Spinal cord (tissue), 10 donors: ENCODE measurements at places on chromosomes 3 and 15.

DNA sequence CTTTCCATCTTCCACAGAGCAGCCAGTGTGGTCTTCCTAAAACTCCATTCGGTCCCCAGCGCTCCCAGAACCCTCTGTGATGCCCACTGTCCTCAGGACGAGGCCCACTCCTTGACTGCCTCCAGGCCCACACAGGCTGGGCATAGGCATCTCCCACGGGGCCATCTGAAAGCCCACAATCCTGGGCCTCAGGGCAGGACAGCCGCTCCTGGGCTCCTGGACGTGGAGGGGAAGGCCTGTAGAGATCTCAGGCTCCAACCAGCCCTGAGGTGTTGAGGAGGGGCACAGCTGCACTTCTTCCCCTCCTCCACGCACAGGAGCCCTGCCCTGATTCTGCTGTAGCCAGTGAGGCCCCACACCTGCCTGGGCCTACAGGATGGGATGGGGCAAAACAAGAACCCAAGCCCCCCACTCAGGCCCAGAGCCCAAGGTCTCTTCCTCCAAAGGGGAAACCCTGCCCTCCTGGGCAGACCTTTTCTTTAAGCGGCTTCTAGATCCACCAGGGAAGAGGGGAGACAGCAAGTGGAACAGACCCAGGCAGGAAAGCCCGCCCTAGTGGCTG, 25.9 kb downstream of the SHISA5 start:
- no peak for DNase-seq

DNA sequence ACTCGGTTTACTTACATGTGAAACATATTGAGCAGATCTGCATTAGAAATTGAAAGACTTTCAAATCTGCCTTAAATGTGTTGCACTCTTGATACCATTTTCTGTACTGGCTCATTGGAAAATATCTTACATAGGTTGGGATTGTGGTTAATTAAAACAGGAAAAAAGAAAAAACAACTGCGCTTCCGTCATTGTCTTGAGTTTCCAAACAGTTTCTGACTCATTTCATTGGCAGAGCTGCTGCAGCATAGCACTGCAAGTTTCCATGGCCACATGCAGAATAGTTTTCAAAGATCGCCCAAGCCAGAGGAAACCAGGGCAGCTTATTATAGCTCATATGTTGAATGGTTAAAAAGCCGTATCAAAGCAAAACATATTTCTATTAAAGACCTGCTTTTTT, 446.6 kb upstream of the BCHE start:
- DNase-seq, result no peak

DNA sequence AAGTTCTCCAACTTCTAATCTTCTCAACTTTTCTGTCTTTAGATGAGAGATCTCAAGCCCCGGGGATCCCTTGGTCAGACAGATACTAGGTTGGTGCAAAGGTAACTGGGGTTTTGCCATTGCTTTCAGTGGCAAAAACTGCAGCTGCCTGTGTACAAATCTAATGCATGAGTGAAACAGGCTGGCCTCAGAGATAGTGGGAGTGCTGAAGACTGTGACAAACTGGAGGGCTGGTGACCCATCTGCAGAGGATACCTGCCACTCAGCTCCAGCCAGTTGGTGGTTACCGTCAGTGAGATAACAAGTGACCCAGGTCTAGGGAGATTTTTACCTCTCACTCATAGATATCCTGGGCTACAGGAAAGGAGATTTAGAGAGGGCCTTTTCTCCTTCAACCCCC, 85.7 kb downstream of the RYR3 start:
- no peak for DNase-seq

GRCh38 chr3:46719735-46720271, 2.1 kb upstream of the PRSS50 start:
- DNase-seq, result no peak

DNA sequence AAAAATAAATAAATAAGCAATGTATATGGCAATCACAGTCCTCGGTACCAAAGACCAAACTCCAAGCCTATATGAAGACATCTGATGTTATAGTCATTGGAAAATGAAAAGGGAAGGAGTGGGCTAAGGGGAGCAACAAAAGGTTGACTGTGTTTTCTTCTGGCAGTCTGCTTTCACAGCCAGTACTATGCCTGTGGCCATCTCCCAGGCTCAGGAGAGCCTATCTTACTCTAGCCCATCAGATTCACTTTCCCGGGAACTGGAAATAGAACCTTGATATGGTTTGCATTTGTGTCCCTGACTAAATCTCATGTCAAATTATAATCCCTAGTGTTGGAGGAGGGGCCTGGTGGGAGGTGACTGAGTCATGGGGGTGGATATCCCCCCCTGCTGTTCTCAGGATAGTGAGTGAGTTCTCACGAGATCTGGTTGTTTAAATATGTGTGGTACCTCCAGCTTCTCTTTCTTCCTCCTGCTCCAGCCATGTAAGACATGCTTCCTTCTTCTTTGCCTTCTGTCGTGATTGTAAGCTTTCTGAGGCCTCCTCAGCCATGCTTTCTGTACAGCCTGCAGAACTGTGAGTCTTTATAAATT, 105.3 kb downstream of the PLCH1 start:
- no peak for DNase-seq

DNA sequence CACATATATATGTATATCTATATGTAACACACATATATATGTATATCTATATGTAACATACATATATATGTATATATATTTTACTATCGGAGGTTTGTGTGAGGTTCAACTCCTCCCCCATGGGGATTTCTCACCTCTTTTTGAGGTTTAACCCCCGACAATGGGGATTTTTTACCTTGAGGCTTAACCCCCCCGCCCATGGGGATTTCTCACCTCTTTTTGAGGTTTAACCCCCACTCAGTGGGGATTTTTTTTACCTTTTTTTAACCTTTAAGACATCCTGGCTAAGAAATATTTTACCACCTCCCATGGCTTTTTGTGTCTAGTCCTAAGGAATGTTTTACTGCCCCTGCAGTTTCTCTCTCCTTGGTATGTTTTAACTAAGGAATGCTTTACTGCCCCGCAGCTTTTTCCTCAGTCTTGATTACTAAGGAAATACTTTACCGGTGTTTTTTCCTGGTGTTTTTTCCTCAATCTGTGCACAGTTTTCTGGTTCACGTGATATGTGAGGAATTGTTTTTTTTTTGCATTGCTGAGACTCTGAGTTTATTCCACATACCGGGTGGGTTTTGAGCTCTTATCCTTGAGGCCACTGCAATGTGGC, 185.2 kb downstream of the KLF13 start:
- DNase-seq, result no peak

DNA sequence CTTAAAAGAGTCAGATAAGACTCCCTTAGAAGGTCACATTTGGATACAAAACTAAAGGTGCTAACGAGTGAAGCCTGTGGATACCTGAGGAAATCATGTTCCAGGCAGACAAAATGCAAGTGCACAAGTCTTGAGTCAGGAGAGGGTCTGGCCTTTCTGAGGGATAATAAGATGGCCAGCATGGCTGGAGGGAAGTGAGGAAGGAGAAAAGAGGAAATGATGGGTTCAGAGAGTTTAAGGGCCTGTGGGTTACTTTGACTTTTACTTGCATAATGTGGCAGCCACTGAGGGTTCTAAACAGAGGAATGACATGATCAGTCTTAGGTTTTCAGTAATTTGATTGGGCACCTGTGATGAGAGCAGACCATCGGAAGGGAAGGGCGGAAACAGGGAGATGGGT, 3.5 kb upstream of the ROPN1B start:
- DNase-seq, result no peak

DNA sequence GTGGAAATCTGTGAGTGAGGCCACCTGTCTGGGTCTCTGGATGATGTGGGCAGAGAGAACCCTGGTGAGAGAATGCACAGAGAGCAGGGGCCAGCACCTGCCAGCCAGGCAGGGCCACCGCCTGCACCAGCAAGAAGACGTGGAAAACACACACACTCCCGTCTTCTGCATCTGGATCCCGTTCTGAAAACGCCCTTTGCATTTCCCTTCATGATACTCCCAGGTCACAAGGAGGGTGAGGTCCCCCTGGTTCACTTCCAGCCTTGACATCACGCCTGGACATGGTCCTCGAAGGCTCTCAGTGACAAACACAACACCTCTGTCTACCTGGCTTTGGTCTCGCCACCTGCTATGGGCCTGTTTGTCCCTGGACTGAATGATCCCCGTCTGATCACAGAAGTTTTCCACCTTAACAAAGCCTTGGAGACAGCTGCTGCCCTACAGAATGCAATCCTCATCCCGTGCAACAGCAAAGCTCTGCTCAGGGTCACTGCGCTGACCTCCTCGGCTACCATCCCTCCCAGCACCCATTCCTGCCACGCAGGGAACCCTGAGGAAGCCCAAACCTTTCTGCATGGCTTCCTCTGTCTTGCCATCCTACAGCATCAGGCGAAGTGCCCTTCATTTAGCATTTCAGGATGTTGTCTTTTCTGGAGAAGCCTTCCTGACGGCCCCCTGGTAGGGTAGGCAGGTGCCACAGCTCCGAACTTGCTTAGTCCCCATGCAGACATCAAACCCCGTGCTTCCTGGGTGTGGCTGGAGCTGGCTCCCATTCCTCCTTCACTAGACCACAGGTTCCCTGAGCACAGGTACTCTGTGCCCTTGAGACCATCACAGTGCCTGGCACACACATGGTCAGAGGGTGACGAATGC, 122.5 kb downstream of the ATP10A start:
- no peak for DNase-seq

- peak; percentile 76 for DNase-seq
Observed at GRCh38 chr15:99733268-99734039, at the start of gene LYSMD4. Gene LYSMD4 (minus strand): TSS chr15:99733437. CDS start chr15:99731999, 1,438 bp downstream.

GRCh38 chr15:56813995-56814394, 80.7 kb upstream of the ZNF280D start:
- DNase-seq, result no peak

DNA sequence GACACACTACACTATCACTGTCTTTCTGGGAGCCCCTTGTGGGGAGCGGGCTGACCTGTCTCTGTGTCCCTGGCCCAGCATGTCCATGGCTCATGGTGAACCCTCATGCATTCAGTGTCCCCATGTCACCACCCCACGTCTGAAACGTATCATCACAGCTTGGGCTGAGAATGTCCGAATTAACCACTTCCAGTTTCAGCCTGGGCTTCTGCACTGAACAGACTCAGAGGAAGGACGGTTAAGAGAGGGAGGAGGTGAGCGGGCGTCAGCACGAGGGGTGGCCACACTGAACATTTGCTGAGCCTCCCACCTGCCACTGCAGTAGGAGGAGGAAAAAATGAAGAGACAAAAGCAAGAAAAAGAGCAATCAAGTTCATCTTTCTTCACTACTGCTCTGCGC, 30.5 kb downstream of the ATP2B2 start:
- no peak for DNase-seq

DNA sequence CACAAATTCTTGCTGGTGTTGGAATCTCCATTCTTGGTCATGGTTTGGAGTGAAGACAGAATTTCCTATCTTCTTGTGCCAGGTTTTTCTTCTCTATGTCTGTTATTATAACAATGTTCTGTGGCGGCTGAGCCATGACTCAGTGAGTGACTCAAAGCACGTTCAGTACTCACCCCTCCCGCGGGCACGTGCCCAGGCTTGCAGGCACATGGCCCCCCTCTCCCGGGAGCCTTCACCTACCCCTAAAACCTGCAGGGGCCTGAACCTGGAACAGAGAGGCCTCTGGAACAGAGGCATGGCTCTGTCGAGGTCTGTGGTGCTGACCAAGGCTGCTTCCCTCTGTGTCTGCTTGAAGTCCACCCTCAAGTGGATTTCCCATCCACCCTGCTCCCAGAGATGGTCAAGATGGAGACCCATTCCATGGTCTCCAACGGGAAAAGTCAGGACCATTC, 27.6 kb downstream of the PLXNB1 start:
- no peak for DNase-seq

- DNase-seq, result no peak
Observed at GRCh38 chr3:195285372-195285771, 14.4 kb upstream of the XXYLT1 start.

GRCh38 chr3:117427081-117427480, 717.5 kb downstream of the TUSC7 start:
- DNase-seq, result no peak

GRCh38 chr3:29004885-29005599, 275.8 kb upstream of the RBMS3 start:
- DNase-seq, result no peak

DNA sequence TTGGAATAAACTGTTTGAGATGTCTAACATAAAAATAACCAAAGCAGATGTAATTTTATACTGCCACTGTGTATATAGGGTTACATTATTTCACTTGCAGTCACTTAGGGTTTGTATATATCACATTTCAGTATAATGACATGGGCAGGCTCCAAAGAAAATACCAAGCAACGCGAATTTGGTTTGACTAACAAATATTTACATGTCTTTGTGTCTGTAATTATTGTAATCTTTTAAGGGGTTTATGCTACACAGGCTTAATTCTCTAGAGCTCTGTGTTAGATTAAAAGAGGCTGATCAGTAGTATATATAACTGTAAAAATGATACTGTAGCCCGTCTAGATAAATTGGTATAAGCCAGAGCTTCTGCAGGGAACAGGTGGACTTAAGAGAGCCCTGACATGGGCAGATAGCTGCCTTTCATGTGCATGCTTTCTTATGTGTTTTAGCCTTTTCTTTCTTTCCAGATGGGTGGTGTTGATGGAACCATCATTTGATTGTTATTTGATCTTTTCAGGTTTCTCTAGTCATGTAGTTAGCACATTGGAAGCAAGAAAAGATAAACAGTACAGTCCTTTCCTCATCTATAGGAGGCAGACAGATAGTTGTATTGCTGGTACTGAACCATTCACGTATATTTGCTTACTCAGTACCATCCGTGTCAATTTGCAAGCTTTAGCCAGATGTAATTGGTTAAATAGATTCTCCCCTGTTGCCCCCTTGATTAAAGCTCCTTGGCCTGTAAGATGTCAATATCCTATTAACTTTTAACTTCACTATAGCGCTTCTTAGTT, 86.1 kb downstream of the GALK2 start:
- DNase-seq, result no peak

GRCh38 chr3:29382845-29383244, 102.0 kb downstream of the RBMS3 start:
- no peak for DNase-seq

DNA sequence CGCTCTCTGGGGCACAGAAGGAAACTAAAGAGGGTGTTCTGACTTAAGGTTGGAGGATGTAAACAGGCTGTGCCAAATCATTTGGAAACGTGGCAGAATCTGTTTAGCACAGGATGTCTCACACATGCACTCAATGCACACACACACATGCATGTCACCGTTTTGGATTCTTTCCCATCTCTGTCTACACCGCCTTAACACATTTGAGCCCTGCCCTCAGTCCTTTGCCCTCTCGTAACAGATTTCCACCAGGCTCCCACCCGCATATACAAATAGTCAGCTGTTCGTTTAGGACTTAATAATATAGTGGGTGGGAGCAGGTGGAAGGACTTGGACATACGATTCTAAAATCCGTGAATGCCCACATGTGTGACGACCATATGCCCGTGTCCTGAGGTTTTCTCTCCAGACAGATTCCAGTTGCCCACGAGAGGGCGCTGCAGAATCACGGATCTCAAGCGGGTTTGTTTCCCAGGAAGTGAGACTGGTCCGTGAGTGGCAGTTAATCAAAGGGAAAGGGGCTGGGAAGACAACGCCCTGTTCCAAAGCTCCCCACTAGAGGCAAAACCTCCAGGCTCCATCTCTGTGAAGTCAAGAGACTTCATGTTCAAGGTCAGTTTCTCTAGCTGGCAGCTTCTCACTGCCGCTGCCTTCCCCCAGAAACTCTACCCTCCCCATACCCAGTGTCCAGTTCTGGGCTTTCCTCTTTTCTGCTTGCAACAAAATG, 44.5 kb downstream of the NOX5 start:
- peak; percentile 91 for DNase-seq
